ENCODE measurements at places on chromosomes 11 and 22. TPM values are rescaled to one million over a fixed set of nuclear protein-coding genes. Genes with fewer than 3 reads are reported as not detected.

The MYOD1 gene
- total RNA-seq = not detected

GRCh38 chr11:96538104-96538503, 148.3 kb downstream of the JRKL start:
- DNase-seq = no peak
- H3K27ac ChIP-seq = no peak overlapping the region
- H3K36me3 ChIP-seq = no peaks in the 10 kb centered on the region
- no peak overlapping the region for H3K4me3 ChIP-seq
- H3K27me3 ChIP-seq = no peaks in the 10 kb centered on the region

GRCh38 chr22:39316440-39317083, 2.9 kb downstream of the RPL3 start:
- H3K27me3 ChIP-seq = no peaks in the 10 kb centered on the region
- H3K36me3 ChIP-seq = peaks cover 78% of the 10 kb centered on the region
- H3K4me3 ChIP-seq = peak overlapping the region; percentile 95

DNA sequence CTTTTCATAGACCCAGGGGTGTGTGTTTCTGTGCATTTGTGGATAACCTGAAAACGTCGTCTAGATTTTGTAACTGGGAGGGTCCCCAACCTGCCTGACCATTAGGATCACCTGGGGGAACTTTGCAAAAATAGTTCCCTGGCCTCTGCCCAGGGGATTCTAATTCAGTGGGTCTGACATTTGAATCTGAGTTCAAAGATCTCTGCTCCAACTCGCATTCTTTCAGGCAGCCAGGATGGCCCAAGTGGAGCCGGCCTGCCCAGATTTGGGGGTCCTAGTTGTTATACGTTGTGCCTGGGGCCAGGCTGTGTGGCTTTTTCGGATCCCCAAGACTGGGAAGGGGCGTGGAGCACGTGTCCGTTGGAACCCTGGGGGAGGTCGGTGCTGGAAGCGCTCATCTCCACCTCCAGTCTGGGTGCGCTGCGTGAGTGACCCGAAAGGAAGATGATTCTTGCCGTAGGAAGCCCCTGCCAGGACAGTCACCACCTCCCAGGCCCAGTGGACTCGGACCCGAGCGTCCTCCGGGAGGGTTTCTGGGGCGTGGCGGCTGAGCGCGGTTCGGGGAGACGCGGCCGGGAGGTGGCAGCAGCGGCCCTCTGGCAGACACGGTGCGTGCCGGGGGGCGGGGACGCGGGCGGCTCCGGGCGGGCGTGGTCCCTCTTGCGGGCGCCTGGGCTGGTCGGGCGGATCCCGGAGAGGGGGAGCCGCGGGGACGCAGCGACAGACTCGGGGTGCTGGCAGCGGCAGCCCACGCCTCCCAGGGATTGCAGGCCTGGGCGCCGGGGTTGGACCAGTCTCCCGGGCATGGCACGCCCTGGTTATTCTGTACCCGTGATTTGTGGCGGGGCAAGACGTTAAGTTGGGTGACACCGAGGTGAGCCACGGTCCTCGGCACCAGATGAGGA, 29.2 kb upstream of the PLET1 start:
- peak; percentile 89 for DNase-seq
- peak overlapping the region; percentile 50 for H3K27ac ChIP-seq
- peak overlapping the region; percentile 74 for H3K4me3 ChIP-seq

- H3K4me3 ChIP-seq = no peak overlapping the region
- no peaks in the 10 kb centered on the region for H3K4me1 ChIP-seq
- DNase-seq = no peak
- no peak overlapping the region for H3K27ac ChIP-seq
- H3K36me3 ChIP-seq = no peaks in the 10 kb centered on the region
Observed at GRCh38 chr11:32039149-32039548, 51.7 kb upstream of the RCN1 start.

The PTPRCAP gene
- 401 TPM for total RNA-seq

The DEPDC5 gene
- 33.7 TPM for total RNA-seq

- no peaks in the 10 kb centered on the region for H3K4me1 ChIP-seq
- H3K36me3 ChIP-seq = no peaks in the 10 kb centered on the region
- DNase-seq = no peak
- H3K27me3 ChIP-seq = no peaks in the 10 kb centered on the region
Observed at GRCh38 chr11:92931746-92932422, 37.6 kb upstream of the MTNR1B start.

- no peaks in the 10 kb centered on the region for H3K36me3 ChIP-seq
- H3K4me3 ChIP-seq = no peak overlapping the region
- no peak for DNase-seq
- H3K27ac ChIP-seq = no peak overlapping the region
- peaks cover 3% of the 10 kb centered on the region for H3K4me1 ChIP-seq
Observed at GRCh38 chr11:1157341-1157644, 460 bp upstream of the MUC5AC start.

The TMEM191B gene
- 1.1 TPM for total RNA-seq

The METTL15 gene
- total RNA-seq = 12.3 TPM

DNA sequence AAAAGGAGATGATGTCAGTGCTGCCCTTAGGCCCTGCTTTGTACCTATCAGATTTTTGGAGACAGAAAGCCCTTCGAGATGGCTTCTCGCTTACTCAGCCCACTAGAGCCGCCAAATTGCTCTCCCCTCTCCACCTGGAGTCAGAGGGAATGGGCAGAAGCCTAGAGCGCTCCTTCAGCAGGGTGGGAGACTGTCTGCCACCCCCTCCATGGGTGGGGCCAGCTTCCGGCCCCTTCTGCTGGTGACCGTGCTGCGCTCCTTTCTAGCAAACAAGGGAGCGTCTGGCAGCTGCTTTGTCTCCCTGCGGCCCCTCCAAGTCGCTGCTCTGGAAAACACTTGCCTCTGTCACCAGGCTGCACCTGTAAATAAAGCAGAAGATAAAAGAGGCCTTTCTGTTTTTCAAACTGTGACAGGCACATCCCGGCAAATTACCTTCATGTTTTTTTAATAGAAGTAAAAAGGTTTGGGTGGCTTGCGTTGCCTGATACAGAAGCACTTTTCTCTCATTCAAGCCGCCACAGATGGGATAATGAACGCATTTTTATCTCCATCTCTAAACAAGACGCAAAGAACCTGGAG, 145.7 kb upstream of the NECTIN1 start:
- no peak overlapping the region for H3K4me3 ChIP-seq
- no peak overlapping the region for H3K27ac ChIP-seq
- no peaks in the 10 kb centered on the region for H3K36me3 ChIP-seq
- H3K27me3 ChIP-seq = no peaks in the 10 kb centered on the region

The APLP2 gene
- 31.1 TPM for total RNA-seq

GRCh38 chr11:119940401-119940976, 197.4 kb downstream of the TRIM29 start:
- DNase-seq = no peak
- H3K36me3 ChIP-seq = no peaks in the 10 kb centered on the region
- H3K27me3 ChIP-seq = no peaks in the 10 kb centered on the region
- no peak overlapping the region for H3K4me3 ChIP-seq
- no peaks in the 10 kb centered on the region for H3K4me1 ChIP-seq

DNA sequence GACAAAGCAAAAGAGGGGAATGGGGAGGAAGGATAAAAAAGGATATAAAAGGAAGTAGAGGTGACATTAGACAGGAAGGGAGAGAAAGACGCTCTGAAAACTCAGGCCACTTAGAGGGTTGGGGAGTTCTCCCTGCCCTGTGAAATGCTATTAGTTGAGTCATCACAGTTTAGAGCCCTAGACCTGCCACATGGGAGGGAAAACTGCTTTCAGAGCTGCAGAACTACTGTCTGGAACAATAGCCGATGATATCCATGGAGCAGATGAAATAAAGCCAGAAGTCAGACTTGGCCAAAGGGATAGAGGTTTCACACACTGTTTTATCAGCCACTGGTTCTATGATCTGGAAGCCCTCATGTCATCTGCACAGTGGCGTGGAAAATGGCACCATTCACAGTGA, 157.9 kb downstream of the NCAM1 start:
- H3K27me3 ChIP-seq = peaks cover 18% of the 10 kb centered on the region
- no peaks in the 10 kb centered on the region for H3K36me3 ChIP-seq
- no peak overlapping the region for H3K27ac ChIP-seq
- H3K4me1 ChIP-seq = no peaks in the 10 kb centered on the region
- no peak overlapping the region for H3K4me3 ChIP-seq
- no peak for DNase-seq

The NFAM1 gene
- total RNA-seq = 0.05 TPM

DNA sequence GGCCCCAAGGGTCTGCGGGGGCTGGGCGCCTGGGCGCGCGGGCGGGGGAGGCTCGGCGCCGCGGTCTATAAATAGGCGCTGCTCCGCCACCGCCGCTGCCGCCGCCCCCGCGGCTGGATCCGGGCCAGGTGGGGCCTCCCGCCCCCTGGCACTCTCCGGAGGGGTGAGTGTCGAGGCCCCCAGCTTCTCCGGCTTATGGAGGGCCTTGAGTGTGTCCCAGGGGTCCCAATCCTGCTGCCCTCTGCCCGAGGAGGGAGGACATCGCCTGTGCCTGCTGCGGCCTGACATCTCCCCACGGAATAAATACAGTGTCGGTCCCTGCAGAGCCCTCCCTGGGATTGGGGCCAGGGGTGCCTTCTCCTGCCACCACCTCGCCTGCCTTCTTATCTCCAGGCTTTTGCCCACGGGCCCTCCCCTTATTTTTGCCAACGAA, 4.3 kb upstream of the GP1BB start:
- no peaks in the 10 kb centered on the region for H3K36me3 ChIP-seq
- no peak overlapping the region for H3K27ac ChIP-seq
- peaks cover 7% of the 10 kb centered on the region for H3K4me1 ChIP-seq
- H3K27me3 ChIP-seq = peaks cover 44% of the 10 kb centered on the region
- DNase-seq = no peak

DNA sequence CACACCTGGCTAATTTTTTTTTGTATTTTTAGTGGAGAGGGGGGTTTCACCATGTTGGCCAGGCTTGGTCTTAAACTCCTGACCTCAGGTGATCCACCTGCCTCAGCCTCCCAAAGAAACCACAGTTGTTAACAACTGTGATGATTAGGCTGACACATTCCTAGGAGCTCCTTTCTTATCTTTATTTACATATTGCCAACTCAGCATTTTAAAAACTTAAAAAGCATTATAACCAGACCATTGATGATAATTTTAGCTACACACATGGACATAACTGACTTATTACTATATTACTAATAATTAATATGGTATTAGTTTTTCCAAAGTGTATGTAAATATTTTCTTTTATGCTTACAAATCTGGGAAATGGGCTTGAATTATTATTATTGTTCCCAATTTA, 82.9 kb upstream of the FAT3 start:
- H3K4me3 ChIP-seq = no peak overlapping the region
- DNase-seq = no peak
- H3K27ac ChIP-seq = no peak overlapping the region

- H3K4me1 ChIP-seq = no peaks in the 10 kb centered on the region
- no peaks in the 10 kb centered on the region for H3K27me3 ChIP-seq
- no peak overlapping the region for H3K4me3 ChIP-seq
- no peak for DNase-seq
- no peak overlapping the region for H3K27ac ChIP-seq
- H3K36me3 ChIP-seq = no peaks in the 10 kb centered on the region
Observed at GRCh38 chr11:28009996-28010395, 98.0 kb downstream of the KIF18A start.

The INS gene
- not detected for total RNA-seq

DNA sequence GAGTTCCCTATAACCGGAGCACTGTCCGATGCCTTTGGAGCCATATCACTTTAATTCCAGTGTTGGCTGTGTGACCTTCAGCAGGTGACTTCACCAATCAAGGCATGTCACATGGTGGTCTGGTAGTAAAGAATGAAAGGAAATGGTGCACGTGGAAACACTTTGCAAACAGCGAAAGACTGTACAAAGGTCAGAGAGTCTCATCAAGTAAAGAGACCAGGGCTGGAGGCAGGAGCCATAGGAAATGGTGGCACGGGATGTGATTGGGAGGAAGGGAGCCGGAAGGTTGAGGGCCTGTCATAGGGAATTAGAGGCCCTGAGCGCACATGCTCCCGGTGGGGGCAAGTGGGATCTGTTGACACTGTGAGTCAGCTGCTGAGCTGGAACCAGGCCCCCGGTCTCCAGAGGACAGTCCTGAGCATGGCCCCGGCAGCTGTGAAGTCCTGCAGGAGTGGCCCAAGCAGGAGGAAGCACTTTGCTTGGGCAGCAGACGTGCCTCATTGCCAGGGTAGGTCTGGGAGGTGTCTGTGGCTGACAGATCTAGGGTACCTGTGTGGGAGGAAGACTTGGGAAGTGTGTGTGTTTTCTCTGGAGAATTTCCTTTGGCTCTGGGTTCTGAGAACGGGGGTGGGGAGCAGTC, 2.0 kb downstream of the DAGLA start:
- no peak overlapping the region for H3K27ac ChIP-seq
- H3K4me3 ChIP-seq = no peak overlapping the region
- no peak for DNase-seq
- H3K36me3 ChIP-seq = no peaks in the 10 kb centered on the region
- H3K27me3 ChIP-seq = peaks cover 33% of the 10 kb centered on the region

DNA sequence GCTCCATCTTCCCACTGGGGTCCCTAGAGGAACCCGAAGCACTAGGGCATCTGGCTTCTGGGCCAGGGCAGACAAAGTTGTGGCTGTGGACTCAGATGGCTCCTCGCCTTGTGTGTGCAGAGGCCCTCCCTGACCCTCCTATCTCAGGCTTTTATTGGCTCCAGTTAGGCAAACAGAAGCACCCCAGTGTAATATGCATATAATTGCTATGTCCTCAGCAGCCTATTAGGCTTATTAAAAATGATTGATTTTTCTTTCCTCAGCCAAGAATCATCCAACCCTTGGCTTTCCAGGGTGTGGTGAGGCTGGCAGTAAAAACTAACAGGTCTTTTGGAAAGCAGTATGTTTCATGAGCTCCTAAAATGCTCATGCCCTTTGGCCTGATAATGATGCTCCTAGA, 22.3 kb downstream of the UPB1 start:
- no peak for DNase-seq
- peaks cover 16% of the 10 kb centered on the region for H3K27me3 ChIP-seq
- H3K4me3 ChIP-seq = no peak overlapping the region

DNA sequence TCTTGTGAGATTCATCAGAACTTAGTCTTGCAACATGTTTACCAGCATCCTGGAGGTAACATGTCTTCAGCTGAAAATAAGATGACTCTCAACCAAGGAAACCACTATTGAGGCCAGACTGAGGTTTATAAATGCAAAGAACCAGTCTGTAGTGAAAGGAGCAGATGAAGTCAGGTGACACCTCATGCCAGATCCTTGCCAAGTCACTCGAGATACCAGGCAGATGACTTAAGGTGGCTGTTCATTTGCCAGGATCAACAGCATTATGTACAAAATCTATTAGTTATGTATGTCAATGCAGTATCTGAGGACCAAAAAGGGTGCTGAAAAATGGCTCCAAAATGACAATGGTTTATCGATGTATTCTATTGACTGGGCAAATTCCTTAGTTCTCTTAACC, 100.0 kb upstream of the SOX6 start:
- no peaks in the 10 kb centered on the region for H3K4me1 ChIP-seq
- H3K27ac ChIP-seq = no peak overlapping the region
- no peaks in the 10 kb centered on the region for H3K36me3 ChIP-seq
- H3K27me3 ChIP-seq = no peaks in the 10 kb centered on the region
- DNase-seq = no peak

DNA sequence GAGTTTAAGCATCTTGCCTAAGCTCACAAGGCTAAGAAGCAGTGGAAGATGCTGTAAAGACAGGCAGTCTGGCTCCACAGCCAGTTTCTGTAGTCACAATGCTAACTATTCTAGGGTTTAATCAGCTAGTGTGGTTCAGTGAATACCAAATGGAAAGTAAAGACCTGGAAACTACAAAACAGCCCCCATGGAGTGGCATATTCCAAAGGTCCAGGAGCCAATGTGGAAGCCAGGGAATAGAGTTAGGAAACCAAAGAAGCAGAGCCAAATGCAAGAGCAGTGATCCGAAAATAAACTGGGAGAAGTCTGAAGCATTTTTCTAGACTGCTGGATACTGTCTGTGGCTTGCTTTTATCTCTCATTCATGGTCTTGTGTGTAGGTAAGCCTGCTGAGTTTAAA, 731.2 kb upstream of the ANO5 start:
- no peaks in the 10 kb centered on the region for H3K36me3 ChIP-seq
- no peak for DNase-seq
- H3K27me3 ChIP-seq = no peaks in the 10 kb centered on the region
